ENCODE measurements at places on chromosomes 13 and 19.

- no peak for DNase-seq
Measured at GRCh38 chr19:49210108-49210900, 52.7 kb downstream of the TRPM4 start.

- no peak for DNase-seq
Measured at GRCh38 chr13:107807306-107808073, 407.8 kb downstream of the LIG4 start.

- DNase-seq: no peak
Measured at GRCh38 chr13:81140675-81141074, 799.7 kb upstream of the SPRY2 start.

GRCh38 chr13:60716313-60716712 lies 319.3 kb downstream of the TDRD3 start:
- DNase-seq: no peak

DNA sequence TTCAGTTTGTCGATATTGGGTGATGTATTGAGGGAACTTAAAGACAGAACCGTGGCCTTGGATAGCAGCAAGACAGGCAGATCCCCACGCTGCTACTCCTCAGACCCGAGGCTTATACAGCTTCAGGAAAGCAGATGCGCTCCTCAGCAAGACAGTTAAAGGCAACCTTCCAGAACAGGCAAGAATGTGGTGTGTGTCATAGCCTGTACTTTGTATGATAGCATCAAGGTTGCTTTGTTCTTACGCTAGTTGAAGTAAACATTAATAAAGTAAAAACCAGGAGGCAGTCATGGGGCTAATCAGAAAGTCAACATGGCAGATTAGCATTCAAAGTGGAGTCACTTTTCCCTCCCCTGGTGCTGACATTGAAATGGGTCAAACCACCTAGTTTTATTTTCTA lies 473.2 kb downstream of the DCT start:
- no peak for DNase-seq

DNA sequence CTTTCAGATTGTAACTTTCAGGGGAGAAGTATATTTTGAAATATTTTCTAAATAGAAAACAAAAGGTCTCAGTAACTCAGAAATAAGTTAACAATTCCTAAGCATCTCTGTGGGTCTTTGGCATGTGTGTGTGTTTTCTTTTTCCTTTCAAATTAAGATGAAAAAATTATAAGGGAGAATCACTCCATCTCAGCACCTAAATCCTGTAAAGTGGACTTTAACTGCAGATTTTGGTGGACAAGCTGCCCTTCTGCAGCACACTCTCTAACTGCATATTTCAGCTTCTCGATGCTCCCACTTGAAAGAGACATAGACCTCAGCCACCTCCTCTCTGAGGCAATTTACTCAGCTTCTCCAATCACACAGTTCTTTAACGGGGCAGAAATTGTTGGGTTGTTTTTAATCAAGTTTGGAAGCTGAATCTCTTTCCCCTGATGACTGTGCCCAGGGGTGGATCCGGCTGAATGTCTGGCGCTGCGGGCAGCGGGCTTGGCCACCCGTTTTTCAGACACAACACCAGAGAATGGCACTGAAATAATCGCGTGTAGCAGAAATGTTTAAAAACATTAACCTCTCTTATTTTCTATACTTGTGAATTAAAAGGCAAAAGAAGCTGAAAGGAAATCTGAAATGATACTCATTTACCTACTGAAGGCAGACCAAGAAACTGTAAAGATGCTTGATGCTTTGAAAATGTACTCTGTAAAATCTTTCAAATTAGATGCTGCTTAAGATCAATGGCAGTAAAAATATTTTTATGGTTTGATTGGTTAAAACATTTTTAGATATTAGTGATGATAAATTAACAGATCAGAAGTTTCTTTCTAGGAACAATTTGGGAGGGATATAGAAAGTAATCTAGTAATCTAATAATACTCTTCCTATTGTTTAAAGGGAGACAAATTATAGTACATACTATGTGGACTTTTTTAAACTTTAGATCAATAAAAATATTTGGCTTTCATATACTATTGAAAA lies 12.4 kb downstream of the ZIC2 start:
- DNase-seq: no peak

DNA sequence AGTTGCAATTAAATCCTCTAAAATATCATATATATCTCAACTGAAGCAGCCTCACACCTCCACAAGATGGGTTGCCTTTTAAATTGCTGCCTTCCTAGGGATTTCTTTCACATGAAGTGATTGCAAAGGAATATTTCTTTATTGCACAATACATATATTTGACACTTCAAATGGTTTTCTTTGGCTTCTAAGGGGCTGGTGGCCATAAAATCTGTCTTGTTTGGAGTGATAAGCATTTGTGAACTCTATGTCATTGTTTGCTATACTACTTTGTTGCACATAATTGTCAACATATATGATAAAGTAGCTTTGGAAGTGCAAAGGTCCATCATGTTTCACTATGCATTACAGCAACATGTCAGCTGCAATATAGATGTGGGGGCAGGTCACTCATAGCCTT lies 2380.9 kb downstream of the PCDH9 start:
- no peak for DNase-seq

GRCh38 chr19:16521715-16522289 lies 20.4 kb downstream of the CHERP start:
- DNase-seq: no peak

DNA sequence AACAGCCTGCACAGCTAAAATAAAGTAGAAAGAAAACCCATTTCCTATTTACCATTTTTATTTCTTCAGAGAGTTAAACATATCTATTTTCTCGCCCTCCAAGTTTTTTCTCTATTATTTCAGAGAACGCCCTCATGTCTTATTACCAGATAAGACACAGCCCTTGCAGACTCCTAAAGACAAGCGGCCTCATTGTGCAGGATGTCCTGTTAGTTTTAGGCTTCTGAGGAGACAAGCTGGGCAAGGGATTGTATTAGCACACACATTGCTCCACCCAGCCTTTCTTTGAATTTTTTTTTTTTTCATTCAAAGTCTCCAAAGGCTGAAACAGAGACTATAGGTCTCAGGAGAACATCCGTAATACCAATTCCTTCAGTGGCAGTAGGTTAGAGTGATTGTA lies 101.8 kb upstream of the UBL3 start:
- DNase-seq: no peak

- DNase-seq: no peak
Measured at GRCh38 chr13:26528527-26528926, 29.0 kb upstream of the WASF3 start.

DNA sequence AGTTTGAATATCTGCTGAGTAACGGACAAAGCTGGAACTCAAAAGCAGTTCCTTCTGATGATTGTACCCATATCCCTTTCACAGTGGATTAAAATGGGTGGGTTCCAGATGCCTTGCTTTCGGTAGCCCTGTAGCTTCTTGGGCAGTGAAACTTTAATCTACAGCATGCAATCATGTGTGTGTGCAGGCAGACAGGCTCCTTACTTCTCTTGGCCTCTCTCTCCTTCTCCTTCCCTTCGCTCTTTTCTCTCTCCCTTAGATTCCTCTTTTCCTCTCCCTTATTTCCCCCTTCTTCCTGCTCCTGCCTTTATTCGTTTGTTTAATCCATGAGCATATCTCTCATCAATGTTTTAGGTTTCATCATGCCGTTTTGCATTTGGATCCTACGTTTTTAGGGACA lies 8.1 kb downstream of the DGKH start:
- no peak for DNase-seq

- DNase-seq: no peak
Measured at GRCh38 chr13:80242728-80243427, 98.0 kb downstream of the SPRY2 start.

- no peak for DNase-seq
Measured at GRCh38 chr19:46081928-46082727, 41.3 kb upstream of the IGFL4 start.

DNA sequence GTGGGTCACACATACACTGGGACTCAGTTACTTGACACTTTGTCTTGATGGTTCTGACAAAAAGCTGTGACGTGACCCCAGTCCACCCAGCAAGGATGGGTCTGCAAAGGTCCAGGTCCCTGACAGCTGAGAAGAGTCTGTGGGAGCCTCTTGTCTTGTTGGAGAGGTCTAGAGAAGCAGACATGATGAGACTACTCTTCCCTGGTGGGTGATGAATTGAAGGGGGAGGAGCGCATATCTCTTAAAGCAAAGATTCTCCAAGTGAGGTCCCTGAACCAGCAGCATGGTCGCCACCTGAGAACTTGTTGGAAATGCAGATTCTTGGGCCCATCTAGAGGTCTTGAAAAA lies 78.5 kb upstream of the MEDAG start:
- DNase-seq: no peak

DNA sequence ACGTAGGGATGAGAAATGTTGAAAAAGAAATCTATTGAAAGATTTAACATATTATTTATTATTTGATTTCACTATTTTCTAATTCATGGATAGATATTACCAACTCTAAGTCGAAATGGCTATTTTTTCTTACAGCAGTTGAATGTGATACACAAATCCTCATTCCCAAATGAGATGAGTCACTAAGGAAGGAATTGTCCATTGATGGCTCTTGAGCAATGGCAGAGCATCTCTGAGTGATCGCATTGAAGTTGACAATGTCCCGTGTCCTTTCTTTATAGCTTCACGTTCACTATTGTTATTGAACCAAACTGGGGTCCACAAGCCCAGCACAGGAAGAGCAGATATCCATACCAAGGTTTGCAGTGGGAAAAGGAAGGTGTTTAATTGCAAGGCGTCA lies 648.3 kb upstream of the SPRY2 start:
- DNase-seq: no peak

DNA sequence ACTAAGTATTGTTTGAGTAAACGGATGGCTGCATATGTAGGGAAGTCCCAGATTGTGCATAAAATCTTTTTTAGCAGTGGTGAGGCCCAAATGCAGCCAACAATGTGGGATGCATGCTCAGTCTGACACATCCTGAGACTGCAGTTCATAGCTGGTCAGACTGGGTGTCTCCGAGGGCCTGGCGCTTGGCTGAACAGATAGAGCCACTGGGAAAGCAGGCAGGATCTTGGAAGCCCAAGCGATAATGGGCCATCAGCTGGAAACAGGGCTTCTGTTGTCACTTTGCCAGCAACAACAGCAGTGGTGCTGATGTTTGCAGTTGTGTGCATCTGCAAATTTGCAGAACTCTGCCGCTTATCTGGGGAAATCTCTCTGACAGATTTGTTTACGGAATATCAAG lies 36.1 kb downstream of the MTUS2 start:
- DNase-seq: no peak

DNA sequence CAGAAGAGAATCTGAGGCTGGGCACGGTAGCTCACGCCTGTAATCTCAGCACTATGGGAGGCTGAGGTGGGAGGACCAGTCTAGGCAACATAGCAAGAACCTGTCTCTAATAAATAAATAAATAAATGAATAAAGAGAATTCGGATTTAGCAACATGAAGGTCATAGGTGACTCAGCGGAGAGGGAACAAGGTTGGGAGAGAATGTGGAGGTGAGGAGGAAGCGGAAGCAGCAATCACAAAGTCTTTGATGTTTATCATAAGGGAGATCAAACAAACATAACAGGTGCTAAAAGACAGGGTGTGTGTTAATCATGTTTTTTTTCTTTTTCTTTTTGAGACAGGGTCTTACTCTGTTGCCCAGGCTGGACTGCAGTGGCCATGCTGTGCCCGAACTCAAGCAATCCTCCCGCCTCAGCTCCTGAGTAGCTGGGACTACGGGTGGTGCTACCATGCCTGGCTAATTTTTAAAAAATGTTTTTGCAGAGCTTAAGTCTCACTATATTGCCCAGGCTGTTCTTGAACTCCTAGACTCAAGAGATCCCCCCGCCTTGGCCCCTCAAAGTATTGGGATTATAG lies 16.3 kb downstream of the PBX4 start:
- no peak for DNase-seq

DNA sequence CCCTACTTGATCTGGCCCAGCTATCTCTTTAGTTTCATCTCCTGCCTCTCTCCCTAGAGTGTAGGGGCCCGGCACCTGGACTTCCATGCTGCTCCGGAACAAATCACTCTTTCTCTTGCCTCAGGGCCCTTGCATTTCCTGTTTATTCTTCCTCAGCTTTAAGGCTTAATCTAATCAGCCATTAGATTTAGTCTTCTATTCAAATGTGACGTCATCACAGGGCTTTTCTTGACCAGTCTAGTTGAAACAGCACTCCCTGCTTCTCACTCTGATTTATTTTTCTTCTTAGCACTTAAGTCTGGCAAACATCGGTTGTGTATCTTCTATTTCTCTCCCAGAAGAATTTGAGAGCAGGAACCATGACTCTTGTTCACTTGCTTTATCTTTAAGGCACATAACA lies 564.1 kb downstream of the EFNB2 start:
- no peak for DNase-seq

DNA sequence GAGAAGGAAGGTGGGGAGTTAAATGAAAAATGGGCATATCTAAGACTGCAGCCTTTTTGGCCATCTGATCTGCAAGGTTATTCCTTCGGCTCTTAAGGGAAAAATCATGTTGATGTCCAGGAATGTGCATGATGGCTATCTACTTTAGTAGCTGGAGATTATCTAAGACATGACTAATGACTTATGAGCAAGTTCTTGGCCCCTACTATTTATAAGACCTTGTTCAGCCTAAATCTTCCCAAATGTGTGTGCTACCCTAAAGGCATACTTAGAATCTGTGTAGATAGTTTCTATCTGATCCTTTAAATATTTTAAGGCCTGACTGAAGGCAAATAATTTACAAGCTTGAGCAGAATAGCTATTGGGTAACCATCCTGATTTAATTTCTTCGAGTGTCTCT lies 41.8 kb upstream of the CD177 start:
- DNase-seq: no peak

GRCh38 chr13:105788530-105788929 lies 746.9 kb downstream of the EFNB2 start:
- no peak for DNase-seq

DNA sequence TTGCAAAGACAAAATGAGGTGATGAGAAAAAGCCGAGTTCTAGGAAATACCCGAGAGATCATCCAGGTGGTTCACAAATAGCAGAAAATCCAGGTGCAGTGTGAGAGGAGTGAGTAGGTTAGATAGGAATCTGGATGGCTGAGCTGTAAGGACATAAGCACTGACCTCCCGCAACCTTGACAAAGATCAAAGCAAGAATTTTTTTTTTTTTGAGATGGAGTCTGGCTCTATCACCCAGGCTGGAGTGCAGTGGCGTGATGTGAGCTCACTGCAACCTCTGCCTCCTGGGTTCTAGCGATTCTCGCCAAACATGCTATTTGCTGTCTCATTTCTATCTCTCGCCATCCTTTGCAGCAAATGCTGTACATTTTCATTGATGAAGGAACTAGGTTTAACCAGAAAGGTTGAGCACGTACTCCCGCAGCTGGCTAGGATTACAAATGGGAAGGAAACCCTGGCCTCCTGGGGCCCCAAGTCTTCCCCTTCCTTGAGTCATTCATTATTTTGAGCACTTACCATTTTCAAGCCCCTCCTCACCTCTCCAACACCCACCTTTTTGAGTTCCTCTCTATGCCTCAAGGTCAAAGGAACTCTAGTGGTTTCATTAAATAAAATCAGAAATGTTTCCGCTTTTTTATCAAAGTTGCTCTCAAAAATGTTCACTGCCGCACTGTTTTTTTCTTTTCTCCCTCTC lies 38.8 kb downstream of the NLRP12 start:
- no peak for DNase-seq

Measured in KG1 (cell line).